Activated CD4-positive, alpha-beta T cell treated with anti-CD3 and anti-CD28 coated beads, Interleukin-2, amount 10 ng/mL, durations not matched to agents 7 days and 5 days (primary cell): ENCODE measurements at places on chromosomes 2 and 18. TPM values are rescaled to one million over a fixed set of nuclear protein-coding genes. Genes with fewer than 3 reads are reported as not detected.

The FEZ2 gene
- total RNA-seq = 14.5 TPM

The CHRND gene
- not detected for total RNA-seq

The ALPI gene
- not detected for total RNA-seq

The FRZB gene
- not detected for total RNA-seq

The PIEZO2 gene
- not detected for total RNA-seq

The CIB4 gene
- total RNA-seq = not detected

The TRIM43 gene
- not detected for total RNA-seq

The VAPA gene
- 168 TPM for total RNA-seq

The POTEC gene
- not detected for total RNA-seq

The PDCD1 gene
- 4.9 TPM for total RNA-seq

The DNAH6 gene
- 1.00 TPM for total RNA-seq

The DNAJC5G gene
- total RNA-seq = not detected
